Stimulated activated CD8-positive, alpha-beta memory T cell treated with anti-CD3 and anti-CD28 coated beads, Interleukin-7, amount 100 ng/mL, for 48 hours (primary cell): ENCODE measurements at places on chromosomes 16 and 17.

DNA sequence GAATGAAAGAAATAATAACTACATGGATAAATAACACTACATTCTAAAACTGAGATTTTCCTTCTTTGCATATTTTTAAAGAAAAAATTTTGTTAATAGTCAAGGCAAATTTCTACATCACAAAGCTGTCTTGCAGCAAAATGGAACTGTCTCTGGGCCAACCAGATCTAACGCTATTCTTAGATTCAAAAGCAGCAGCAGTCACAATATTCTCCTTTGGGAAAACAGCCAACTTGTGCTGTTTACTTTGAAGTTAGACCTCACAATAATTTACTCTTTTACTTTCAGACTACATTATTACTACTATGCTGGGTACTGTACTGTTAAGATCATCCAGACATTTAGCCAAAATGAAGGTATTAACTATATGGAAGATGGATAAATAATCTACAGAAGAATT lies 189.1 kb downstream of the CEP112 start:
- no peak for DNase-seq

- DNase-seq, result no peak
These were observed 3.1 kb upstream of the C17orf58 start for GRCh38 chr17:67999291-67999911.

DNA sequence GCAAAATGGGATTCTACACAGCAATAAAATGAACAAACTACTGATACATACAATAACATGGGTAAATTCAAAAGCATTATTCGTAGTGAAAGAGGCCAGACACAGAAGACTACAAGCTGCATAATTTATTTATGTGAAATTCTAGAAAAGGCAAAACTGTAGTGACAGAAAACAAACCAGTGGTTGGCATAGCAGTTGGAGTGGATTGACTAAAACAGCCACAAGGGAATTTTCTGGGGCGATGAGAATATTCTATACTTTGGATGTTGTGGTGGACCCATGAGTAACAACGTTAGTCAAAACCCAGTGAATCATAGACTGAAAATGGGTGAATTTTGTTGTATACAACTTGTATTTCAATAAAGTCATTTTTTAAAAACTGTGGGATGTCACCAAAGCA lies 63.2 kb upstream of the RPL38 start:
- no peak for DNase-seq

- no peak for DNase-seq
These were observed 34.0 kb downstream of the OR1D5 start for GRCh38 chr17:3029213-3029913.

DNA sequence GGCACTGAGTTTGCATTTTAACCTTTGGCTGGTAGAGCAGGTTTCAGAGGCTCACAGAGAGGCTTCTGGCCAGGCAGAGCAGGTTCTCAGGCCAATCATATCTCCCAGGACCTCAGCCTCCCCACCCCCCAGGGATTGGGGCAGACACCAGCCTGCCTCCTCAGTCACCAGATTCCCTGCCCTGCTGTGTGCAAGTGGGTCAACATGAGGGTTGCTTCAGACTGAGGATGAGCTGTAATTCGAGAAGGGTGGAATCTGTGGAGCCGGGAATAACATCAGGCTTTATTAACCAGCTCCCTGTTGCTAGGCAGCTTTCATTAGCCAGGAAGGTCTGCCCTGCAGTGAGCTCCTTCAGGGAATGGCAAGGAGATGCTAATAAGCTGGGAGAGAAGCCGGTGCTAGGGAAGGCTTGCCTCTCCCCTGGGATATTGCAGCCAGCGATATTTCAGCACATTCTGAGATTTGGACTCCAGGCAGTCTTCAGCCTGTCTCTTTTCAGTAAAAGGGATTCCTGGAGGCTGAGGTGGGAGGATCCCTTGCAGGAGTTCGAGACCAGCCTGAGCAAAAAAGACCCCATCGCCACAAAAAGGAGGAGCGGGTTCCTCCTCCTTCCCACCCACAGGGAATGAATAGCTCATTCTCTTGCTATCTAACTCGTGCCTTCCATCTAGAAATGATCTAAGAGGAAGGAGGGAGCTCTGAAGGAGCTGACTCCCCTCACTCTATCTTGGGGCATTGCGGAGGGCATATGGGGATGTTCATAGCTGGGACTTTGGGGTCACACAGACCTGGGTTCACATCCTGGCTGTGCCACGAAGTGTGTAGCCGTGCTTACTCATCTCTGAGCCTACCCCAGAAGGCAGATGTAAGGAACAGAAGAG lies 10.7 kb downstream of the SGSM2 start:
- no peak for DNase-seq

DNA sequence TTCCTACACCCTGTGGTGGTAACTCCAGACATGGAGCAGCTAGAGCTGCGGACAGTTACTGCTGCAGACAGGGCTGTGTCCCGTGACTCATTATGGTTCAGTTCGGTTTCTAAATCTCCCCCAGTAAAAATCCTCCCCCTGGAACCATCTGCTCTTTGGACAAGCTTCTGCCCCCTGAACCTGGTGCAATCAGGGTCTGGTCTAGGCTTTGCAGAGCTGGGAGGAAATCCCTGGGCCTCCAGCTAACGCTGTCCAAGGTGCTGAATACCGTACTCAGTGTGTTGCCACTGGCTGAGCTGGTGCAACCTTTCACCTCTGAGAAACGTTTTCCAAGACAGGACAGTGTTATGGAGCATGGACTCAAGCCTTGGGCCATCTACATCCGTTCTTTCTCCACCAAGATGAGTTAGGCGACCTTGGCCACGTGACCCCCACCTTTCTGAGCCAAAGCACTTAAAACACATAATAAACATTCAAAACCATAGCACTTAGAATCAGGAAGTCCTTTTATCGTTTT lies 142.0 kb downstream of the CPPED1 start:
- DNase-seq, result no peak

GRCh38 chr16:6279286-6279685 lies 1053.4 kb upstream of the RBFOX1 start:
- no peak for DNase-seq

DNA sequence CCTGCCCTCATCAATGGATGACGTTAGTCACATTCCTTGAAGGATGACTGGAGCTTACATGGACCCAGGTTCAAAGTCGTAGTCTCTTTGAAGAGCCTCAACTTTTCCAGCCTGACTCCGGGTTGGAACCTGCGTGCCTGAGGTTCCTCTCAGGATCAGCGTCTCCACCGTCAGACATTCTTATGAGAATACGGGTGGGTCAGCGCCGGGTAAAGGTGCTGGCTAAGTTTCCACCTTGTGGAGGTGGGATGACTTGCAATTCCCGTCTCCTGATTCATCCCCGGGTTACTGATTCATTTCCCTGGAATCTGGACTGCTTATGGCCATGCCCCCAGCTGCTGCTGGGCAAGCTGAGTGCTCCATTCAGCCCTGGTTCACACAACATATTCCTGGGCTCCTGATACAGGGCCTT lies 38.9 kb upstream of the CMIP start:
- no peak for DNase-seq

GRCh38 chr16:66446737-66447136 lies 19.6 kb downstream of the BEAN1 start:
- no peak for DNase-seq

- DNase-seq, result no peak
These were observed 39.7 kb downstream of the REXO5 start for GRCh38 chr16:20846030-20846429.
